Nucleus accumbens (tissue), 56 donors: ENCODE measurements at places on chromosomes 7 and 10.

- DNase-seq: no peak
Measured at GRCh38 chr7:153473185-153473584, 579.0 kb upstream of the DPP6 start.

- DNase-seq: no peak
Measured at GRCh38 chr10:9547936-9548904, 1469.5 kb upstream of the CELF2 start.

- DNase-seq: no peak
Measured at GRCh38 chr10:81733542-81733941, 141.5 kb upstream of the NRG3 start.

DNA sequence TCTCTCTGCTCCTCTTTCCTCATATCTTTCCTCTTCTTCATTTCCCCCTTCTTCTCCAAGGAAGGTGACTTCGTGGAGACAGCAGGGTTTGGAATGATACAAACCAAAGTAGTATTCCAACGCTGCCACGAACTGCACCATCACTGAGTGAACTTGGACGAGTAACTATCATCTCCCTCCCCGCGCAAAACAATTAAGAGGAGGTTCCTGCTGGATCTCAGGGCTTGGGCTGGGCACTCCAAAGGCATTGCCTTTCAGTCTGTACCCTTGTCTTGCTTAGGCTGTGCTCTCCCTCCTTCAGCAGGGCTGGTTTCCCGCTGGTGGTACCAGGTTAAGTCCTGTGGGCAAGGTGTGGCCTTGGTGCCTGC, 790 bp upstream of the PITX3 start:
- DNase-seq: no peak

DNA sequence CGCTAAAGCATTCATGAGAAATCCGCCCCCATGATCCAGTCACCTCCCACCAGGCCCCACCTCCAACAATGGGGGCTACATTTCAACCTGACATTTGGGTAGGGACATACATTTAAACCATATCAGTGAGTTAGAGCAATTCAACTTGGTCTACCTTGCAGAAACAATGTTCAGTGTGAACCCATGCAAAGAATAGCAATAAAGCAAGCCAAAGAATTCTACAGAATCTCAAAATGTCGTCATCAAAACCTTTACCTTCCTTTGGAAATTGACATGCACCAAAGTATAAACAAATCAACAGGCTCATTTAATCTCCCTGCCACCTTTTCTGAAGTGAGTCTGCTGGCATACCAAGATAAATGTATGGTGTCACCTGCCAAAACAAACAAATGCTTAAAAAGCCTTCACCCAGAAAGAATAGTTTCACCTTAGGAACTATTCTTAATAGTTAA, 68.8 kb upstream of the ABLIM1 start:
- DNase-seq: no peak

DNA sequence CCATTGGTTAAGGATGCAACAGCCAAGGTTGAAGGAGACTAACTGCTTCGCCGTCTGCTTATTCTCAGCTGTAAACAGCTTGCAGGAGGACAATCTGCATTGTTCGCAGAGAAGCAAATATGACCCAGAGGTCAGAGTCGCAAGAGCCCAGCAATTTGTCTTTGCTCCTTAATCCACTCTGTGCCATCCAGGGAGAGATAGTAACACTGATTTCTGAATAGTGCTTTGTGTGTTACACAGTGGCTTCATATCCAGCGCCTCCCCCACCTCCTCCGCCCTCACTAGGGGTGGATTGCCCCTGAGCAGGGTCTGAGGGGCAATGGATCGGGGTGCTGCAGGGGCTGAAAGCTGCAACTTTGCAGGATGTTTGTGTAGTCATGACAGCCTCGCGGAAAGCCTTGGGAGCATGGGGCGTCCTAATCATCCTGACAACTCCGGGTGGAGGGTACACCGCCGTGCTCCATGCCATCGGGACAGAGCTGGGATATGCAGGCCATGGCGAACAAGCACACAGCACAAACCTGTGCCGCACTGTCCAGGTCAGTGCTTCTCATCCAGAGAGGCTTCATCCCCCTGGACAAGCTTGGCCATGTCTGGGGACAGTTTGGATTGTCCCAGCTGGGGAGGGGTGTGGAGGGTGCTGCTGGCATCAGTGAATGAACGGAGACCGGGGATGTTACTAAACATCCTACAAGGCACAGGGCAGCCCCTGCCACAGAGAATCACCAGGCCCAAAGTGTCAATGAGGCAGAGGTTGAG, 103.1 kb upstream of the INSIG1 start:
- DNase-seq: no peak

DNA sequence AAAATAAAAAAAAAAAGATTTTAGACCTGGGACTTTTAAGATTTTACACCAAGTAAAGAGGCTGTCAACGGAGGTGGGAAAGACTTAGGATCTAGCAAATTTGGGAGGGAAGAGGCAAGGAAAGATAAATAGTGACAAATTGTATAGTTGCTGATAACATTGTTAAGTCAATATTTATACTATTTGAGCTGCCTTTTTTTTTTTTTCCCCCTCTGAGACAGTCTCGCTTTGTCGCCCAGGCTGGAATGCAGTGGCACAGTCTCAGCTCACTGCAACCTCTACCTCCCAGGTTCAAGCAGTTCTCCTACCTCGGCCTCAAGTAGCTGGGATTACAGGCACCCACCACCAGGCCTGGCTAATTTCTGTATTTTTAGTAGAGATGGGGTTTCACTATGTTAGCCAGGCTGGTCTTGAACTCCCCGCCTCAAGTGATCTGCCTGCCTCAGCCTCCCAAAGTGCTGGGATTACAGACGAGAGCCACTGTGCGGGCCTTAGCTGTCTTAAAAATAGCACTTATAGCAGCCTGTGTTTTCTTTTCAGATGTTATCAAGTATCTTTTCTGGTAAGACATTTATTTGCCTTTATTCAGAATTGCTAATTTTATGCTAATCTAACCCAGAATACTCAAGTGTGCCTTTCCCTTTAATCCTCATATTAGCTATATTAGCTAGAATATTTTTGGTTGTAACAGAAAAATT, 94.5 kb downstream of the MMRN2 start:
- DNase-seq: no peak

- no peak for DNase-seq
Measured at GRCh38 chr7:17623546-17624185, 316.6 kb downstream of the SNX13 start.

DNA sequence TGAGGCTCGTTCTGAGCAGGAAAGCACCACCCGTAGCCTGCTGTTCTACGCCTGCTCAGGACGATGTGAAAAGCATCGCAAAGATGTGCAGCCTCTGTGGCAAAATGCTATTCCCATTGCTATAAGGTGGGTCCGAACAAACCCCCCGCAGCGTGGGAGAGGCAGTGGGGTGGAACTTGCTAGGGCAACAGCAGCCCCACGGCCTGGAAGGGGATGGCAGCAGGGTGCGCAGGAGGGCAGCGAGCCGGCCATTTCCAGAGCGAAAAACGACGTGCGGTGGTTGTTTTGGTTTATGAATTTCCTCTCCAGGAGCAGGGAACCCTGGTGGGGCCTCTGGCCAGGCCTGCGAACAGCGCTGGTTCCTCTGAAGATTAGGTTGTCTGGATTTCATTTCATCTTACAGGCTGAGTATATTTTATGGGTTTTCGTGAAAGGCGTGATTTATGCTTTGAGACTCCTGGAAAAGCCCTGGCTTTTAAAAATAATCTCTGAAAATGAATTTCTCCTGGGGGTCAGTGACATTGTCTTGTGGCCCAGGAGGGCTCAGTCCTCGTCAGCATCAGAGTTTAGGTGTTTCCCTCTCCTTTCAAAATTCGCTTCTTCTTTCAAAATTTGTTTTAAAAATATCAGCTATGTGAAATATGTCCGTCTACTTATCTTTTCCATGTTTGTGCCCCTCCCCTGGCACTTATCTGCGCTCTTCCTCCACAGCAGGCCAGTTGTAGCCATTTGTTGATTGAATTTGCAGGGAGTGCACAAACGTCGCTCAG, 42.3 kb upstream of the UBE3C start:
- no peak for DNase-seq

DNA sequence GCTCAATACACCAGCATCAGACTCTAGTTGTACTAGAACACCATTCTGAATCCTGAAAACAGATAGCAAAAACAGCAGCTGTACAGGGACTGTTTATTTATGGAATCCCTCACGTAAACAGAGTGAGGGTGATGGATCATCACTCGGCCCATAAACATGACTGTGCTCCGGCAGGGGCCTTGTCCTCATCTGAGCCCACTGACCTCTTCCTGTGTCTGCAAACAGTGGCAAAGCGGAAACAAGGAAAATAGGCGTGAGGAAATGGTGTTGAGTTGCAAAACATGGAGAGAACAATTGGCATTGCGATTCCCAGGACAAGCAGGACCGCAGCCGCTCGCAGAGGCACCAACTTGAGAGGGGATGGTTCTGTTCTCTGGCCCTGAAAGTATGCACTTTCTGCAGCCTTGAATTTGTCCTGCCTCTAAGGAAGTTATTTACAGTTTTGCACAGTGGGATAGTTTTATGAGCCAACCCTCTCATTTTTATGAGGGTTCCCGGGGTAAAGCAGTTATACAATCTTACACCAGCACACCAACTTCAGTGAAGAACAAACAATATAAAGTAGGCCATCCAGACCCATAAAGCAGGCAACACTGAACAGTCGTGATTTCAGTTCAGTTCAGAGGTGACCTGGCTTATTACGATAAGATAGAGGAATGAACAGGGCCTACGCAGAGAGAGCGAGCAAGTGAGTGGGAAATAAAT, 248.0 kb upstream of the FZD8 start:
- DNase-seq: no peak

- DNase-seq: no peak
Measured at GRCh38 chr10:72277996-72278667, 4.4 kb downstream of the DDIT4 start.

GRCh38 chr7:24336461-24336860, 52.5 kb downstream of the NPY start:
- no peak for DNase-seq

GRCh38 chr7:68216051-68216450, 1219.4 kb downstream of the TYW1 start:
- DNase-seq: no peak

- no peak for DNase-seq
Measured at GRCh38 chr7:3187444-3188040, 113.5 kb upstream of the SDK1 start.

GRCh38 chr7:77571801-77572200, 34.7 kb downstream of the PTPN12 start:
- no peak for DNase-seq

- DNase-seq: no peak
Measured at GRCh38 chr7:151198945-151199848, 11.1 kb downstream of the H2BK1 start.

- no peak for DNase-seq
Measured at GRCh38 chr10:80709866-80710265, 172.2 kb downstream of the SH2D4B start.

DNA sequence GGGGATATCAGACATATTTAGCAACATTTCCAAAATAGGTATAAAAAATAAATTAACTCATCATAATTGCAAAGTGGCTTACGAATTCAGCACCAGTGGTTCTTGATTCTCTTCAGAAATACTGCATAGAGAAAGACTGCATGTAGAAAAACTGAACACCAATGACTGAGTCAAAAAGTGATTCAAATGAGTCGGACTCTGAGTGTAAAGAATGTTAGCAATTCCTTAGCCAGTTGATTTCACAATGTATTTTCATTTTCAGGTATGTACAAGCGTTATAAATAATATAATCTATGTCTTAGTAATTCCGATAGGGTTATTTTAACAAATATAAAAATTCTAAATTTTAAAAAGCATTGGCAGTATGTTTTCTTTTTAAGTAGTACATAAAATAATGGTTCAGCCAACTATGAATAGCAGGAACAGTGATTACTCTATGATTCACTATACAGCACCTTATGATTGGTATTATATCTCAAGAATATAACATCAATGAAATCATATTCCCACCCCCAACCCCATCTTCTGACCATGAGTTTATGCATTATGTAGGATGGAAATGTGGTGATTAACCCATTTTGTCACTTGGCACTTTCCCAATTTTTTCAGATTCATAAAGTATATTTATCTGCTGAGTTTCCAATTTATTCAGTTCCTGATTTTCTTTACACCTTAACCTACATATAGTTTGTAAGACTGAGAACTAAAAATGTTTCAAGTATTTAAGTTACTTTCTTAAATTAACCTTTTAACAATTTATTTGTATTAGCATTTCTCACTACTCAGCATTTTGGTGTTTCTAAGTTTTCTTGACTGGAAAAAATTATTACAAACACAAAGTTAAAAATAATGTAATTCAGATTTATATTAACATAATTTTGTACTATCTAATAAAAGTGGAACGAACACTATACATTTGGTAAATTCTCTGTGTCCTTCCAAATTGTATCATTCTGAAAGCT, 33.9 kb downstream of the DNAJC1 start:
- DNase-seq: no peak

DNA sequence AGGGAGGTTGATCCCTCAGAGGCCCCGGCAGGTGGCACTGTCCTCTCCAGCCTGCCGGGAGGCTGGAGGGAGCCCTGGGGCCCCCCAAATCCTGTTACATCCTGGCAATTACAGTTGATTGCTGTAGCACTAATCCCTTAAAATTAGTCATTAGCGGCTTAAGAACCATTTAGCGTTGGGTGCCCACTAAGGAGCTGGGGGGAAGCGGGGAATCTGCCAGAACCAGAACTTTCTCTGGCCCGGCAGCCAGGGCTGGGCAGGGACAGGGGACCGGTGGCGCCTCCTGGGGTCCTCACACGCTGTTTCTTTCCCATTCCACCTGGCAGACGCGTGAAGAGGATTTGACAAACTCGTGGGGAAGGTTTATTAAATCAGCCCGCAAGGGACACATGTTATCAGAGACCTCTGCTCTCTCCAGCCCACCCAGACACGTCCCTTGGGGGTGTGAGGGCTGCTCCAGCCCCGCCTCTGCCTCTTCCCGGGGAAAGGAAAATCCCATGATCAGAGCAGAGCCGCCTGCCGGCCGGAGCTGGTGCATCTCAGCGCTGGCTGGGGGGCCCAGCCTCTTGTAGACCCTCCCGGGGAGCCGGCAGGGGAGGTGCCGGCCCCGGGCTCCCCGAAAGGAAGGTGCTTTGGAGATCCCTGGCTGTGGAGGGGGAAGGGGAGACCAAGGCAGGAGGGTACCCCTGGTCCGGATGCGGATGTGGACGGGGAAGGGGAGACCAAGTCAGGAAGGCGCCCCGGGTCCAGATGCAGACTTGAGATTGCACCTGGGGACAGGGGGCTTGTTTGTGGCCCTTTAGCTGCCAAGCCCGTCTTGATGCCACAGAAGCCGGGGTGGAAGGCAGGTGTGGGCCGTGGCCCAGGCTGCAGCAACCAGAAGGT, 142.7 kb downstream of the ELFN1 start:
- no peak for DNase-seq

- no peak for DNase-seq
Measured at GRCh38 chr7:24728503-24729364, 28.5 kb downstream of the GSDME start.
